ENCODE measurements at places on chromosomes 12 and 14.

DNA sequence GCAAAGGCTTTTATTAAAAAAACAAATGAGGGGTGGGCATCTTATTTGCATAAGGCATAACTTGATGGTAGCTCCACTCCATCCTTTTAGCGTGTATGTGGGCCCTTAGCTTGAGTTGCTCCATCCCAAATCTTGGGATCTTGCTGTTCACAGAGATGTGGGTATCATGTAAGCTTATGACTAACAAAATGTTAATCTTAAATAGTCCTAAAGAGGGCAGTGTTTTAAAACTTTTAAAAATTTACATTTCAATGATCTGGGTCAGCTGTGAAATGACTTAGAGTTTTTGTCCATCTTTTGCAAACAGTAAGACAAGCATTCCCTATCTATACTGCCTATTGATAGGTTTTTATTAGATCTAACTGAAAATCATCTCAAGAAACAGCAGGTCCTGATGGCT, 86.0 kb downstream of the SLCO1A2 start:
- no peaks in the 10 kb centered on the region for H3K36me3 ChIP-seq
- no peak overlapping the region for H3K4me3 ChIP-seq
- H3K27ac ChIP-seq, result no peak overlapping the region
- DNase-seq, result no peak
- peaks cover 6% of the 10 kb centered on the region for H3K27me3 ChIP-seq
- no peaks in the 10 kb centered on the region for H3K4me1 ChIP-seq

- H3K4me1 ChIP-seq, result peaks cover 34% of the 10 kb centered on the region
- peaks cover 7% of the 10 kb centered on the region for H3K36me3 ChIP-seq
- H3K4me3 ChIP-seq, result peak overlapping the region; percentile 89
These were observed 1.2 kb upstream of the NEK9 start for GRCh38 chr14:75127903-75128595.

GRCh38 chr12:95197636-95198035, 19.6 kb downstream of the FGD6 start:
- peaks cover under 1% of the 10 kb centered on the region for H3K36me3 ChIP-seq
- H3K27me3 ChIP-seq, result peaks cover 8% of the 10 kb centered on the region
- DNase-seq, result no peak
- peaks cover 3% of the 10 kb centered on the region for H3K4me1 ChIP-seq
- no peak overlapping the region for H3K4me3 ChIP-seq

- no peak overlapping the region for H3K4me3 ChIP-seq
- H3K4me1 ChIP-seq, result no peaks in the 10 kb centered on the region
- peaks cover 21% of the 10 kb centered on the region for H3K27me3 ChIP-seq
- DNase-seq, result no peak
These were observed 62.9 kb downstream of the DPF3 start for GRCh38 chr14:72830786-72831594.

GRCh38 chr14:74508292-74508731, 14.7 kb downstream of the ISCA2 start:
- H3K4me3 ChIP-seq, result no peak overlapping the region
- H3K36me3 ChIP-seq, result peaks cover 2% of the 10 kb centered on the region
- DNase-seq, result no peak
- no peak overlapping the region for H3K27ac ChIP-seq
- peaks cover 5% of the 10 kb centered on the region for H3K4me1 ChIP-seq
- H3K27me3 ChIP-seq, result peaks cover 37% of the 10 kb centered on the region

DNA sequence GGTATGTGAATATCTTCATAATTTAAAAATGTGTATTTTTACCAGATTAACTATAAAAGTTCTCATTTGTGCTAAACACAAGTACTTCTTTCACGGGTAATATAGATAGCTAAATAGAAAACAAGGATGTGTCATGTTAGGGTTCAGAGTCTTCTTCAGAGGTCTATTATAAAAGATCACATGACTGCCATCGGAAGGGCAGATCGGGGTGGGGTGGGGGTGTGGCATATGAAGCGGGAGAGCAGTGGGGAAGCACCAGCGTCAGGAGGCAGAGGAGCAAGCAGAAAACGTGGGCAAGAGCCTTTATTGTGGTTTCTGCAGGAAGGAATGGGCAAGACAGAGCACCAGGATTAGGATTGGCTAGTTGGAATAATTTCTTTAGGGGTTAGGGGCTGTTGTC, 63.7 kb upstream of the DNM1L start:
- peaks cover 3% of the 10 kb centered on the region for H3K4me1 ChIP-seq
- no peak overlapping the region for H3K27ac ChIP-seq
- no peaks in the 10 kb centered on the region for H3K36me3 ChIP-seq
- no peak overlapping the region for H3K4me3 ChIP-seq

- DNase-seq, result no peak
- H3K4me3 ChIP-seq, result no peak overlapping the region
- H3K4me1 ChIP-seq, result peaks cover 3% of the 10 kb centered on the region
- no peak overlapping the region for H3K27ac ChIP-seq
- peaks cover 9% of the 10 kb centered on the region for H3K36me3 ChIP-seq
- no peaks in the 10 kb centered on the region for H3K27me3 ChIP-seq
These were observed 64.0 kb upstream of the ATF1 start for GRCh38 chr12:50699940-50700339.

- H3K4me1 ChIP-seq, result peaks cover 9% of the 10 kb centered on the region
- no peaks in the 10 kb centered on the region for H3K27me3 ChIP-seq
- no peak for DNase-seq
- peaks cover 5% of the 10 kb centered on the region for H3K36me3 ChIP-seq
These were observed 33.3 kb downstream of the ITPR2 start for GRCh38 chr12:26799741-26800140.

- peaks cover 31% of the 10 kb centered on the region for H3K4me1 ChIP-seq
- H3K27ac ChIP-seq, result peak overlapping the region; percentile 34
- H3K36me3 ChIP-seq, result peaks cover 2% of the 10 kb centered on the region
- DNase-seq, result no peak
- peak overlapping the region; percentile 52 for H3K4me3 ChIP-seq
These were observed 92.7 kb downstream of the DIP2B start for GRCh38 chr12:50597200-50598195.

- no peak overlapping the region for H3K27ac ChIP-seq
- no peaks in the 10 kb centered on the region for H3K27me3 ChIP-seq
- no peak for DNase-seq
- no peaks in the 10 kb centered on the region for H3K4me1 ChIP-seq
- H3K36me3 ChIP-seq, result no peaks in the 10 kb centered on the region
These were observed 48.8 kb upstream of the SLCO1C1 start for GRCh38 chr12:20646239-20646827.

GRCh38 chr14:101495827-101496775, 65.2 kb upstream of the DIO3 start:
- peaks cover 43% of the 10 kb centered on the region for H3K27me3 ChIP-seq
- no peak overlapping the region for H3K4me3 ChIP-seq
- H3K27ac ChIP-seq, result no peak overlapping the region
- no peak for DNase-seq
- no peaks in the 10 kb centered on the region for H3K4me1 ChIP-seq
- no peaks in the 10 kb centered on the region for H3K36me3 ChIP-seq

DNA sequence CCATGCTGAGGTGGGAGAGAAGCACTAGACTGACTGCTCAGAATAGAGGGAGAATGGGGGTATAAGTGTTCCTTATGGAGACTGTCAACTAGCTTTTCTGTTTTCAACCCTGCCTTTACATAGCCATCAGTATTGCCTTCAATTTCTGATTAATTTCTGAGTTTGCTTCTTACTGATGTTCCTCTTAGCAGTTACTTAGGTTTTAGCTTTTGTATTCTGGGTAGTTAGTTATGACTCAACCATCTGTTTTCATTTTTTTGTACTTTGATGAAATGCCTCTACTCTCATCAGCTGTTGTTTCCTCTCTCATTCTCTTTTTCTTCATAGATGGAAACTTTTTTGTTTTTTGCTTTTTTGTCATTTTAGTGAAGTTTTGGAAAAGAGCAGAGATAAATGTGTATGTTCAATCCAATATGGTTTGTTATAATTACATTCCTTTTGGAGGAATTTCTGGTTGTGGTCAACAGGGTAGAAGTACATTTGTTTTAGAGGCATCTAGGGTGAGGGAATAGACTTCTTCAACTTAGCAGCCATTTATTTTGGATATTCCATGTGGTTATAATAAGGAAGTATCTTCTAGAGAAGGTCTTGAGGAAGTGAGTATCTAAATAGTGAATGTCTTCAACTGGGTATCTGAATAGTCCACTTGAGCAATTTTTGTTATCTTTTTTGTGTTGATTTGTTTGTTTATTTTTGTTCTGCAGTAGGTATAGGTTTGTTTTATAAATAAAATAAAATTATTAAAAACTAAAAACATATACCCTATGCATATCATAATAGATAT, 29.6 kb downstream of the PMCH start:
- DNase-seq, result no peak
- peak overlapping the region; percentile 28 for H3K4me3 ChIP-seq
- no peak overlapping the region for H3K27ac ChIP-seq
- H3K4me1 ChIP-seq, result peaks cover 2% of the 10 kb centered on the region
- no peaks in the 10 kb centered on the region for H3K36me3 ChIP-seq

DNA sequence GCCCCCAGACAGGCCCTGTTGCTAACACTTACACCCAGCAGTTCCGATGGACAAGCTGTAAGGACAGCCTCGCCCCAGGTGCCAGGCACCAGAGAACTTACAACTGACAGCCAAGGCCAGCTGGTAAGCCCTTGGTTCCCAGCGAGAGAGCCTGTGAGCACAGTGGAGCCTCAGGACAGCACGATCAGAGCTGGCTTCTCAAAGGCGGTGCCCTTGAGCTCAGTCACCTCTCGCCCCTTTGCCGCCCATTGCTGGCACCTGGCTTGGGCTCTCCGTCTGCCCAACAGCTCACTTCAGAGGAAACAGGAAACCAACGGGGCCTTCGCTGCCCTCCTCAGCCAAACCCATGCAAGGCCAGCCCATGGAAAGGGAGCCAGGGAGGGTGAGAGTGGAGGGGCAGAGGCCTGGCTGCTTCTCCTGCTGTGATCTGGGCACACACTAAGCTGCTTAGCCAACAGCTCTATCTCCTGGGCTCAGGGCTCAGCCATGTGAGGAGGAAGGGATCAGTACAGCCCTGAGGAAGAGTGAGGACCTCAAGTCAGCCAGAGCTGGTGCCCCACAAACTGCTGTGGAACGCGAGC, 98.5 kb downstream of the SINHCAF start:
- DNase-seq, result no peak
- no peaks in the 10 kb centered on the region for H3K4me1 ChIP-seq
- H3K27me3 ChIP-seq, result peaks cover 22% of the 10 kb centered on the region
- H3K27ac ChIP-seq, result no peak overlapping the region
- no peaks in the 10 kb centered on the region for H3K36me3 ChIP-seq

DNA sequence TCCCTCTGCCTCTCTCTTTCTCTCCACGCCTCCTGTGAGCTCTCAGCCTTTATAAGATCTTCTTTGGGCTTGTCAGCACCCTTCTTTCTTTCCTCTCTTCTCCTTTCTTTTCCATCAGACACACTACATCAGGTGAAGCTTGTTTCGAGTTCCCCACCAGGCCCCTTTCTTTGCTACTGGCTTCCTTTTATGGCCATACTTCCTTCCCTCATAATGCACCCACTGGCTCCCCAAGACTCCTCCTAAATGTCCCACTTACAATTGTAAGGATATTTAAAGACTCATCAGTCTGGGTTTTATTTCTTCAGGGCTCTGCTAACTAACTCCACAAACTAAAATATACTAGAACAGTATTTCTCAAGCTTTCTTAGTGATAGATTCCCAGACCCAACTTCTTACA, 3.5 kb upstream of the RNU6-8 start:
- no peak for DNase-seq
- H3K4me1 ChIP-seq, result peaks cover 27% of the 10 kb centered on the region
- peaks cover 4% of the 10 kb centered on the region for H3K36me3 ChIP-seq

DNA sequence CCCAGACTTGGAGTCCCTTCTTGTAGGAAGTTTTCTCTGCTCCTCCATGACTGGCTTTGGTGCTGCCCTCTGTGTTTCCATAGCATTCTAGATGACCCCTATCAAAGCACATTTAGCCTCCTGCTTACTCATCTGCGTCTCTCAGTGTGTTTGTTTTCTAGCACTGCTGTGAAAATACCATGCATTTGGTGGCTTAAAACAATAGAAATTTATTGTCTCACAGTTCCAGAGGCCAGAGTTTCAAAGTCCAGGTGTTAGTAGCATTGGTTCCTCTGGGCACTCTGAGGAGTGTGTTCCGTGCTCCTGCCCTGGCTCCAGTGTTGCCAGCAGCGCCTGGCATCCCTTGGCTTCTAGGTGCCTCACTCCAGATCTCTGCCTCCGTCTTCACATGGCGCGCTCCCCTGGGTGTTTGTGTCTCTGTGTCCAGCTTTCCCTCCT, 86.1 kb downstream of the CACNA1C start:
- no peaks in the 10 kb centered on the region for H3K36me3 ChIP-seq
- peaks cover 2% of the 10 kb centered on the region for H3K4me1 ChIP-seq
- no peak overlapping the region for H3K27ac ChIP-seq
- H3K27me3 ChIP-seq, result peaks cover 35% of the 10 kb centered on the region
- H3K4me3 ChIP-seq, result no peak overlapping the region

DNA sequence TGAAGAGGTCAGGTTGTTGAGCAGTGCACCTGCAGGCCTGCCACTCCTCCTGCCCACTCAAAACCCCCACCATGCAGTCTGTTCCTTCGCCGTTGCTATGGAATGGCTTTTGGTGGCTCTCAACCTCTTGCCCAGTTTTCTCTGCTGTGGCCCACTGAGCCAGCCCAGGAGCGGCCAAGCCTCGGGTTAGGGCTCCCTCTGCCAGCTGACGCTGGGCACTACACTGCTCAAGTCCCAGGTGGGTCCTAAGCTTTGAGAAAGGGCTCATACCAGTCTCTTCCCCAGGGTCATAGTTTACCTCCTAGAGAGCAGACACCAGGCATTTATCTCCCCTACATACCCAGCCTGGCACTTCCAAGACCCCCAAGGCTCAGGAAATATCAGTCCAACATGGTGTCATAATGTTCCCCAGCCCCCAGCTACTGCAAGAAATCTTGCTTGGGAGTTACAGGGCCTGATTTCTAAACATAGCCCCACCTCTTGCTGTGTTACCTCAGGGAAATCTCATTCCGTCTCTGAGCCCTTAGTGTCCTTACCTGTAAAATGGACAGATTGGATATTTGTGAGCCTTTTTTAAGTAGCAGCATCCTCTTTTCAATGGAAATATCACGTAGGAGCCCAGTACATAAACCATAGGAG, 59.4 kb downstream of the TSPAN11 start:
- peaks cover 6% of the 10 kb centered on the region for H3K27me3 ChIP-seq
- H3K27ac ChIP-seq, result no peak overlapping the region
- no peaks in the 10 kb centered on the region for H3K36me3 ChIP-seq
- no peak for DNase-seq
- no peak overlapping the region for H3K4me3 ChIP-seq

DNA sequence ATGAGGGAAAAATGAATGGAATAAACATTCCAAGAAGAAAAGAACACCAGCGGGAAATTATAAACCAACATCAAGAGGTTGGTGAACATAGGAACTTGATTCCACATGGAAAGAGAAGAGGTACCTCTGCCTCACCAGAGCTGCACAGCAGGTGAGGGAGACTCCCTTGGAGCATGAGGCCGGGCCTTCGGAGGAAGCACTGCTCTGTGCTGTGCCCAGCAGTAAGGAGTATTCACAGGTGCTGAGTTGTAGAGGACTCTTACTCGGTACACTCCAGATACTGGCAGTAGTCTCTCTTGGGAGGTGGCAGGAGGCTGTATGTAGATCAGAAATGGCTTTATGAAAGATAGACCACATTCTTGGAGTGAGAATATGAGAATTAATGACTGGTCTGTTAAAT, 76.0 kb downstream of the NPAS3 start:
- DNase-seq, result no peak
- no peak overlapping the region for H3K4me3 ChIP-seq
- H3K27me3 ChIP-seq, result peaks cover 7% of the 10 kb centered on the region
- H3K36me3 ChIP-seq, result no peaks in the 10 kb centered on the region
- no peak overlapping the region for H3K27ac ChIP-seq

- DNase-seq, result no peak
- peaks cover 18% of the 10 kb centered on the region for H3K36me3 ChIP-seq
- H3K4me1 ChIP-seq, result peaks cover 12% of the 10 kb centered on the region
These were observed 23.7 kb downstream of the SETD1B start for GRCh38 chr12:121827351-121828099.

All from T-helper 17 cell (primary cell).